ENCODE measurements at places on chromosomes 5 and 9.

DNA sequence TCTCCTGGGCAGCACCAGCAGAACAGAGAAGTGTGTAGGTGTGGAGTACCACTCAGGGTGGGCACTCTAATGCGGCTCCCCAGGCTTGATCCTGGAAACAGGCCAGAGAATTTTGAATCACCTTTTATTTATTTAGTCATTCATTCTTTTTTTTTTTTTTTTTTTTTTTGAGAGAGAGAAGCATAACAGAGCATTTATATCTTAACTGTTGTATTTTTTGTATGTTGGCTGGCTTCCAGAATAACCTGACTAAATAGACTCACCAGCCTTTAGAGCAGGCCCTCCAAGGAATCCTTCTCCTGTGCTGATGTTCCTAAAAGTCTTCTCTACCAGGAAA is 153.4 kb downstream of the PIK3R1 start:
- DNase-seq = no peak

- no peak for DNase-seq
These were observed 22.8 kb upstream of the ZNF618 start for GRCh38 chr9:113853333-113853732.

GRCh38 chr9:128259156-128259555 is 16.7 kb downstream of the GOLGA2 start:
- no peak for DNase-seq

- DNase-seq = no peak
These were observed 552.4 kb upstream of the ZNF608 start for GRCh38 chr5:125298746-125299379.

All from GM13976 (cell line).